ENCODE measurements at places on chromosomes 1 and 21.

DNA sequence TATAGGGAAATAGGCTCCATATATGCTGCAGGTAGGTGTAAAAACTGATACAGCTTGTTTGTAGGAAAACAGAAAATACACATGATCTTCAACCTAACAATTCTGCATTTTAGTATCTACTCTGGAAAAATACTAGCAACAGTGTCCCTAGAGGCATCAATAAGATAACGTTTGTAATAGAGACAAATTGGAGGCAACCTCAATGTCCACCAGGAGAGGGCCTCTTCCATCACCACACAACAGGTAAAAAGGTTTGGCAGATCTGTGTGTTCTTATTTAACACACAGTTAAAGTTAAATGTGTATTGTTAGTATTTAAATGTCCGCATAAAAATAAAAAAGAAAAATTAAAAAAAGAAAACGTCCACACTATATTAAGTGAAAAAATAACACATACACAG, 5.4 kb downstream of the EIF2D start:
- DNase-seq = no peak

DNA sequence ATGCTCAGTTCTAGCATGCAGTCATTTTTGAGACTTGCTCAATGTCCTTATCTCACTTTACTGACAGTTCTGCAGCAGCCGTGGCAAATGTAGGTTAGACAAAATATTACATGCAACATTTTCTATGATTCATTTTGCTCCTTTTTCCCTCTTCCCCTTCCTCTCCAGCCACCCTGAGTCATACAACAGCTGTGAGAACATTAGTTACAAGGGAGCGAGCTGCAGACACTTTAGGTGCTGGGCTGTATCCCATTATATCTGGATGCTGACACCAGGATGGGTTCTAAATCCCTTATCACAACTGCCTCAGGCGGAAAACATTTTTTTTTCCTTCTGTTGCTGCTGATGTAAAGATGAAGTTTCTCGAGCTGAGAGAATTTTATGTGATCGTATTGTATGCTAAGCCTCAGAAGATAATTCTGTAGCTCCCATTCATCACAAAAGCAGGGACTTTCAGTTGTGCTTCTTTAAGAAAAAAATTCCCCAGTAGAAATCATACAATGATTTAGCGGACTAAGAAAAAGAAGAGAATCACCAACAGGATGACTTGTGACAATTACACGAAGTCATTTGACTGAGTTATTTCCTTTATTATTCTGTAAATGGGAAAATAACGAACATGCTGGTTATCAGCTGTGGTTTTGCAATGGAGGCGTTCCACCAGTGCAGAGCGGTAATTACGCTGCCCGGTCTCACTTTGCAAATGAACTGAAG, 345.0 kb downstream of the DISC1 start:
- peak; percentile 87 for DNase-seq

DNA sequence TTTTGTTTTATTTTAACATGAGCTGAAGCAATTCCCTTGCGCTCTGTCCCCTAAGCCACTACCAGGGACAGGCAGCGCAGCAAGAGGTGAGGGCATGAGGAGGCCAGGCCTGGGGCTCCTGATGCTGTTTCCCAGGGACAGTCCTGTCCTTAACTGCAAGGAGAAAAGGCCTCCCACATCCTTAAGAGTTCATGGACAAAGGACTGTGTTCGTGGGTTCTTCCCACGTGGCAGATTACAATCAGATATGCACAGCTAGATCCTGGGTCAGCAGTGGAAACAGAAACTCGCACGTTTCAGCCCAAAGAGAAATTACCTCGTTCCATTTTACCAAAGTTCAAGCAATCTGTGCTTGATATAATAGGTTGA, 85.8 kb downstream of the MIS18A start:
- no peak for DNase-seq

DNA sequence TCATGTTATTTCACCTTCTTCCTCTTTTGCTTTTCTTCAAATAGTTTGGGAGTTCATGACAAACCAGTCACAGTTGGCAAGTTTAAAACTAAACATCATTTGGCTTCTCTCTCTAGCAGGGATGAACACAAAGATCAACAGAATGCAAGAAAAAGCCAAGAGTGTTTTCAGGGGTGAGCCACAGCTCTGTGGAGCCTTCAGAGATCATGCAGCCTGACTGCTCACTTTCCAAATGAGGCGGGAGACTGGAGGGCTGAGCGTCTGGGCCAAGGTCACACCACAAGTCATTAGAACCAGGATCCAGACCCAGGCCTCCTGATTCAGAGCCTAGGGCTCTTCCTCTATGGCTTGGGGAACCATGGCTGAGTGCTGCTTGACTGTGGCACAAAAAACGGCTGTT, 2.7 kb downstream of the DPT start:
- DNase-seq = no peak

DNA sequence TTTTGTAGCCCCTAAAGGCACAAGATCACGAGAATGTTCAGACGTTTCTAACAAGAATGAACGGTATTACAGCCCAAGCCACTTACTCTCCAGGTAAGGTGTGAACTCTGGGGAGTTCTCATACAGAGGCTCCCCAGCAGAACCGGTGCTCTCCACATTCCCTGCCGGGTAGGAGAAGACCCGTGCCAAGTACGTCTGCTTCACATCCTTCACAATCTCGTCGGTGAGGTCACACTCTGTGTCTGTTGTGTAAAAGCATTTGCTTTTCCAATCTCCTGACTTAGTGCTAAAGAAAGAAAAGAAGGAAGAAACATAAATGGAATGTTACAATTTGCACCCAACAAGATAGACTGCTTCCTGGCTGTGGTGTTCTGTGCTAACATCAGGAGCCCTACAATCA, 5.7 kb downstream of the F3 start:
- peak; percentile 92 for DNase-seq

DNA sequence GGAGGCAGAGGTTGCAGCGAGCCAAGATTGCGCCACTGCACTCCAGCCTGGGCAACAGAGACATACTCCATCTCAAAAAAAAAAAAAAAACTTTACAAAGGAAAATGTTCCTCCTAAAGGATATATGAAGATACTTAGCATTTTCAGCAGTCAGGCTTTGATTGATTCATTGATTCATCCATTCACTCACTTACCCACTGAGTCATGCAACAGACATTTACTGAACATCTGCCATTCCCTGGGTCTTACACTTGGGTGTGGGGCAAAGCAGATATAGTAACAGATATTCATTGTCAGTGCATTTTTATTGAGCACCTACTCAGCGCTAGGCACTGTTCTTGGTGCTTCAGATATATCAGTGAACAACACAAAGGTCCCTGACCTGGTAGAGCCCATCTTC, 5.6 kb upstream of the LACTBL1 start:
- peak; percentile 67 for DNase-seq

DNA sequence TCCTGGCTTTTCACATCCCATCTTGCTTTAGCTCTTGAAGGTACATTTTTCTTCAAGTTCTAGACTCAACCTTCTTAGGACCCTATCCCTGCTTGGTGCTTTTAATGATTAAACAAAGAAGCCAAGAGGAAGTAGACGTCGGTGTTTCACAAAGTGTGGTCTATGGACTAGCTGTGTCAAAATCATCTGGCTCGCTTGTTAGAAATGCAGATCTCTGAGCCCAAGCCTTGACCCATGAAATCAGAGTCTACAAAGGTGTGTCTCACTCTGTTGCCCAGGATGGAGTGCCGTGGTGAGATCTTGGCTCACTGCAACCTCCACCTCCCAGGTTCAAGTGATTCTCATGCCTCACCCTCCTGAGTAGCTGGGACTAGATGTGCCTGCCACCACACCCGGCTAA, 295.5 kb upstream of the KAZN start:
- no peak for DNase-seq

DNA sequence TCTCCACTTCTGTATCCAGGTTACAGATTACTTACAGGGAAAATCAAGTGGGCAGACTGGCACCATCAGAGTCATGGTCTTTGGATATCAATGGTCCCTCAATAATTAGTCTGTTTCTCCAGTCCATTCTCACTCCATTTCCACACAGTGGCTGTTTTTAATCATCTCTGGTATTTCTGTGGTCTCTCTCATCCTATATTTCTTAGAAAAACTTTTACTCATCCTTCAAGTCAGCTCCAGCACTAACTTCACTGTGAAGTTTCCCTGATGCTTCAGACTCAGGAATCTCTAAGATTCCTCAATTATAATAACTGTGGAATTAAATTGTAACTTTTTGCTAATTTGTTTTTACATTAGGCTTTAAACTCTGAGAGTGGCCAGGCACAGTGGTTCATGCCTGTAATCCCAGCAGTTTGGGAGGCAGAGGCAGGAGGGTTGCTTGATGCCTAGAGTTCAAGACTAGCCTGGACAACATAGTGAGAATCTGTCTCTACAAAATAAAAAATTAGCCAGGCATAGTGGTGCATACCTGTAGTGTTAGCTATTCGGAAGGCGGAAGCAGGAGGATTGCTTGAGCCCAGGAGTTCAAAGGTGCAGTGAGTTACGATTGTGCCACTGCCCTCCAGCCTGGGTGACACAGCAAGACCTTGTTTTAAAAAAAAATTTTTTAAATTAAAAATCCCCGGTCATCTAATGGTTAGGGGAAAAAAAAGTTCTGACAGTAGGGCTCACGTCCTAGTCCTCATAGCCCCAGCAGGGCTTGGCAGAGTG, 10.6 kb downstream of the CD160 start:
- no peak for DNase-seq

DNA sequence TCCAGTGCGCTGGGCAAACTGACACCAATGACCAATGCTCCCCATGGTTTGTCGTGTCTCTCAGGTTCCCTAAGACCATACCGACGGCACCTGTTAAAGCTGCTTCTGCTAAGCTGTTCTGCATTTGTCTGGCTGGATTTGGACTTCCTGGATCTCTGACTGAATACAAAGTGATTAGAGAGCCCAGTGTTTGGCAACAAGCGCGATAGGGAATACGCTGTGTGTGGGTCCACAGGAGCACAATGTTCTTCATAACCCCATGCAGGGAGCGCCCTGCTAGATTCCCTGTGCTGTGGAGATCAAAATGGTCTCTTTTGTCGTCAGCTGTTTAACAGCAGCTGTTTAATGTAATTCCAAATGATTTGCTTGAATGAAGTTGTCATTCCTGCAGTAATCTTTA, 26.0 kb upstream of the ESRRG start:
- no peak for DNase-seq

- no peak for DNase-seq
Measured at GRCh38 chr1:228977741-228978140, 242.5 kb downstream of the RHOU start.

DNA sequence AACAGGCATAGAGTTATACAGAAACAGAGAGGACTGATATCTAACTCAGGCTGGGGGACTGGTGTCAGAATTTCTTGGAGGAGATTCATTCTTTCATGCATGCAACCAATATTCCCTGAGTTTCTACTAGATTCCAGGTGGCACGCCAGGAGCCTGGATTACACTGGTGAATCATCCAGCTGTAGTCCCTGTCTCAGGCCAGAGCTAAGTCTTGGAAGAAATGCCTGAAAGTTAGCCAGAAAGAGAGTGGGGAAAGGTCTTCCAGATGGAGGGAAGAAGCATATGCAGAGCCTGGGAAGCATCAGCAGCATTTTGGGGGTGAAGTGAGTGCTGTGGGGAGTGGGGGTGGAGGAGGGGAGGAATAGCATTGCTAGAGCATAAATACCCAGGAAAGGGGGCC, 239.1 kb downstream of the OMA1 start:
- no peak for DNase-seq

GRCh38 chr1:223203034-223203408, 60.0 kb upstream of the TLR5 start:
- no peak for DNase-seq

- peak; percentile 90 for DNase-seq
Measured at GRCh38 chr1:230077436-230078213, 10.6 kb downstream of the GALNT2 start.

DNA sequence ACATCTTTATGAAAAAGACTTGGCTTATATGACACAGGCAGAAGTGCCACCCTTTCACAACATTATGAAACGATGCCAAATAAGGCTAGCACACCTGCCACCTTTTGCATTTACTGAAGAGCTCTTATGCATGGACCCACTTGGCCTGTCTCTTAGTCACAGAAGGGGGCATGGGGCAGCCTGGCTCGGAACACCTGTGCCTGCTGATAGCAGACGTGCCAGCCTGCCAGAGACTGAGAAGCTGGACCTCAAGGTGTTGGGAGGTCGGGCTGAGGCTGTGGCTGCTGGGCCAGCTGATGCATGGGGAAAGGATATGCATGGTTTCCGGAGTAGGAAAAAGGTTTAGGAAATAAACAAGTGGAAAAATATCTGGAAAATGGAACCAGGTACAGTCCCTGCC, 21.5 kb downstream of the RCAN1 start:
- no peak for DNase-seq

GRCh38 chr1:220692436-220693228, 2.5 kb downstream of the C1orf115 start:
- peak; percentile 9 for DNase-seq

DNA sequence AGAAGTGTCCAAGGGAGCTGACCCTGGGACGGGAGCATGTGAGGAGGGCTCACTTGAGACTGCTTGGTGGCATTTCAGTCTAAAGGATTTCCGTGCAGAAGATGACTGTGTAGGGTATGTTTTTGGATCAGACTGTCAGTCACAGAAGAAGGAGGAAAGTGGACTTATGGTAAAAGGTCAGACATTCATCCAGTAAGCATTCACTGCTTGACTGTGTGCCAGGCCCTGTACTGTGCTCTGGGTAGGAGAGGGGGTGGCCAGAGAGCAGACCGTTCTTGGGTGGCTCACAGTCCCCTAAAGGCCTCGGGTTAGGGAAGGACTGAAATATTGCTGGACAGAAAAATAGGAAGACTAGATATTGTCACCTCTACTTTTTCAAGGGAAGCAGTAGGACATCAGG, 2.1 kb upstream of the SERINC2 start:
- DNase-seq = no peak

GRCh38 chr1:62917314-62917713, 133.4 kb downstream of the ATG4C start:
- DNase-seq = no peak

GRCh38 chr1:107590087-107590486, 374.9 kb downstream of the VAV3 start:
- DNase-seq = no peak

DNA sequence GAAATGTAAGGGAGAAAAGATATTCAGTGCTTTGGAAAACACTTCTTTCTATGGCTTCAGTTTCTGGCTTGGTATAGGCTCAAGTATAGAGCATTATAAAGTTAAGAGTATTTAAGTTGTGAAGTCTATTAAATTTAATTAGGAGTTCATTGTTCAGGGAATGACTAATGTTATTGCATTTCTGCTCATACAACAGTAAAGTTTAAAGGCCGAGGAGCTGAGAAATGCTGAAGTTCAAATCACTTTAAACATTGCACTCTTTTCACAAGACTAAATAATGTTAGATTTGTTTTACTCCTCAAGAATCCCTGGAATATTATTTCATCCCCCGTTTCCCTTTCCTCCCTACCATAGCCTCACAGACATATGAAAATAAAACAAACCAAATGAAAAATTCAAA, 30.1 kb downstream of the RGS5 start:
- DNase-seq = no peak

GRCh38 chr1:187047298-187047697, 218.5 kb downstream of the PLA2G4A start:
- DNase-seq = no peak

- DNase-seq = peak; percentile 31
Measured at GRCh38 chr1:89356658-89357400, 7.0 kb upstream of the GBP6 start.

Data from amniotic epithelial cell (primary cell).